Tibial nerve (tissue), 4 donors: ENCODE measurements at places on chromosomes 3 and 15.
A peak's percentile ranks its signal among the peaks of the same experiment; 100 is the strongest.

- H3K4me1 ChIP-seq: no peaks in the 10 kb centered on the region
- H3K27me3 ChIP-seq: no peaks in the 10 kb centered on the region
- H3K36me3 ChIP-seq: no peaks in the 10 kb centered on the region
- DNase-seq: no peak
These were observed 54.1 kb downstream of the RORA start for GRCh38 chr15:61175024-61175423.

DNA sequence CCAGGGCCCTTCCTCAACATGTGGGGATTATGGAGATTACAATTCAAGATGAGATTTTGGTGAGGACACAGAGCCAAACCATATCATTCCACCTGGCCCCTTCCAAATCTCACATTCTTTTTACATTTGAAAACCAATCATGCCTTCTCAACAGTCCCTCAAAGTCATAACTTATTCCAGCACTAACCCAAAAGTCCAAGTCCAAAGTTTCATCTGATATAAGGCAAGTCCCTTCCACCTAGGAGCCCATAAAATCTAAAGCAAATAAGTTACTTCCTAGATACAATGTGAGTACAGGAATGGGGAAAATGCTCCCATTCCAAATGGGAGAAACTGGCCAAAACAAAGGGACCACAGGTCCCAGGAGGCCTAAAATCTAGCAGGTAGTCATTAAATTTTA, 309.5 kb upstream of the SLITRK3 start:
- H3K4me1 ChIP-seq: no peaks in the 10 kb centered on the region
- H3K4me3 ChIP-seq: no peak overlapping the region
- no peaks in the 10 kb centered on the region for H3K36me3 ChIP-seq

DNA sequence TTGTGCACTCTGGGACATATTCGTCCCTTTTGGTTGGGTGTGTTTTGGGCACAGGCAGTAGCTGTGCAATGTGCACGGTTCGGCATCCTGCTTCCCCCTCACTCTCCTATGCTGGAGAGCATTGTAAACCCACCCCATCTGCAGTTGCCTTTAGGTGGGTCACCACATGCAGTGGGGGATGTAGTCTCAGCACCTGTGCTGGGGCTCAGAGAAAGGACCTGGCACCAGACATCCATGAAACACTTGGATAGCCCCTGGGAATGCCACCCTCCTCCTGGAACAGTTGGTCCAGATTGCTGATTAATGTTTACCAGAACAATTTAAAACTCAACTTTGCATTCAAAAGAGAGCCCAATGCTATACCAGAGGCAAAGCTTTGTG, 123.9 kb upstream of the MEF2A start:
- H3K4me1 ChIP-seq: no peaks in the 10 kb centered on the region
- no peaks in the 10 kb centered on the region for H3K36me3 ChIP-seq
- no peak for DNase-seq

DNA sequence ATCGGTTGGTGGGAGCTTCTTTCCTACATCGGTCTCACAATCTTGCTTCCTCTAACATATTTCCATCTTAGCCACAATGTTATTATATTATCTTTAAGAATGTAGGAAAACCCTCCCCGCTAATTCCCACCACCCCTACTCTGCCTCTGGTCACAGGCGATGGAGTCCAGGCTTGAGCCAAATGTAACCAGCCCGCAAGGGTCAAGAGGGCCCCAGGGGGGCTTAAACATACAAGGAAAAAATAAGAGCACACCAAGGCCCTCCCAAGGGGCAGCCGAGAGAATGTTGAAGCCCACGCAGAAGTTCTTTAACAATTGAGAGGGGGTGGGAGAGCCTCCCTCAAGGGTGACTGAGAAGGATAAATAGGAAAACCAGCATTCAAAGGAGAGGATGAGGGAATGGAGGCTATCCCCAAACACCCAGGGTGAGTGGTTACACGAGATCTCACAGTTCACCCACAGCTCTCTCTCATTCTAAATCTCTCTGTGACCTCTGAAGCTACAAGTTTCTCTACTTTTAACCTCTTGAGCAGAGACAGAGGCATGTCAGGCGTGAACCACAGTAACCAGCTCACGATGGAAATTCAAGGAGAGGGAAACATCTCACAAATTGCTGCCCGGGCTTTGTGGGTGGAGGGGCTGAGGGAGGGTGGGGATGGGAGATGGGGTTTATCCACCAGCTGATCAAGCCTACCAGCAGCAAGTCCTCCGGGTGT, 31.4 kb upstream of the UACA start:
- no peaks in the 10 kb centered on the region for H3K27me3 ChIP-seq
- H3K4me1 ChIP-seq: peaks cover 61% of the 10 kb centered on the region
- DNase-seq: no peak
- H3K27ac ChIP-seq: peak overlapping the region; percentile 62
- H3K36me3 ChIP-seq: no peaks in the 10 kb centered on the region
- no peak overlapping the region for H3K4me3 ChIP-seq

DNA sequence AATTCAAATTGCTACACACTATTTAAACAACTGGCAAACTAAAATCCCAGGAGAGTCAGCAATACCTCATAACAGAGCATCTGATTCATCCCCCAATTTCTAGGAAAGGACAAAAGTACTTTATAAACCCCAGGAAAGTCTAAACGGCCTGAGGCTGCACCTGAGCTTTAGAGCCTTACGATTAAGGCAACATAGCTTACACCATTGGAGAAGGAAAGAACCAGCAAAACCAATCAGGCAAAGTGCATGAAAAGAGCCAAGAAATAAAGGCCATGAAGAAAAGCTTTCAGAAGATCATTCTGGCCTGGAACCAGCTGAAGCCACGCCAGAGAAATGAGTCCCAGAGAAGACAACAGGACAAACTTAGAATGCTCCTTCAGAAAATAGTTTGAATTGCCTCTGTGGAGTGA, 48.1 kb downstream of the PTPN9 start:
- peak; percentile 53 for DNase-seq
- peak overlapping the region; percentile 77 for H3K27ac ChIP-seq
- H3K27me3 ChIP-seq: no peaks in the 10 kb centered on the region
- H3K4me3 ChIP-seq: no peak overlapping the region

DNA sequence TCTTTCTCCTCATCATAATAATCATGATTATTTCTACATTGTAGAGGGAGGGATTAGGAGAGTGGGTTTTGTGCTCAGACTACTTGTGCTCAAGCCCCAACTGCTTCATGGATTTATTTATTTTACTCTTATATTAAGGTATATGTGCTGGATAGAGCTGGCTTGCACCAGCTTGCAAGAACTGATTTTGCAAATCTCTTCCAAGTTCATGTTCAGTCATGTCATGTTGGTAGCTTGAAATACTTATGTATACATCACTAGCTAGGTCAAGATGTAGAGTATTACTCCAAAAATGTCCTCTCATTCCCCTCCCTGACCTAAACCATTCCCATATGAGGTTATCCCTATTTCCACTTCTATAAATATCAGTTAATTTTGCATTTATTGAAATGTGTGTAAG, 293.9 kb upstream of the RBMS3 start:
- H3K27me3 ChIP-seq: no peaks in the 10 kb centered on the region
- H3K36me3 ChIP-seq: no peaks in the 10 kb centered on the region
- no peaks in the 10 kb centered on the region for H3K4me1 ChIP-seq
- no peak overlapping the region for H3K4me3 ChIP-seq

DNA sequence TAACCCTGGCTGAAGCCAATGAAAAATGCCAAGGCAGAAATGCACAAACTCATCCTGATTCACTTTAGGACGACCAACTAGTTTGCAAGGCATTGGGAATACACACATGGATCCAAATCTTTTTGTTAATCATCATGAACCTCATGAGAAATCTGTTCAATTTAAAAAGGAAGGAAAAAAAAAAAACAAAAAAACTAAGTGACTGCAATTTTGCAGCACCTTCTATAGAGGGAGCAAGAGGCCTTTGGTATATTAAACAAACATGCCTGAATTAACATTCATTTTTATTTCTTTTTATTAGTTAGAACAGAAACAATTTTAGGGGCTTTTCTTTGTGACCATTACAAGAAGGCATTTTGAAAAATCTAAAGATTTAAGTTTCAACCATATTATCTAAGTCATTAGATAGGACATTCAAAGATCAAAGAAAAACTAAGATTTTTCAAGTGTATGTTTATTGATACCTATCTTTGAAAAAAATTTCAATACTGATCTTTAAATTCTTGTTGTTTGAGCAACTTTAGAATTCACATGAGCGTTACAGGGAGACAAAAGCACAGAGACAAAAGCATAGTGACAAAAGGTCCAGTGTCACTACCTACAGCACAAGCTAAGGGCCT, 182.4 kb downstream of the CBLB start:
- no peaks in the 10 kb centered on the region for H3K4me1 ChIP-seq
- no peak for DNase-seq
- H3K27me3 ChIP-seq: no peaks in the 10 kb centered on the region
- H3K4me3 ChIP-seq: no peak overlapping the region
- no peak overlapping the region for H3K27ac ChIP-seq
